Anterior cingulate cortex (tissue), 58 donors: ENCODE measurements at places on chromosomes 12 and 14.

GRCh38 chr12:48901278-48901677 is 24.0 kb downstream of the FKBP11 start:
- DNase-seq, result no peak

GRCh38 chr14:88986146-88986841 is 161.8 kb downstream of the TTC8 start:
- DNase-seq, result no peak

GRCh38 chr12:77998236-77998786 is 167.6 kb downstream of the NAV3 start:
- no peak for DNase-seq

- no peak for DNase-seq
Measured at GRCh38 chr12:6096527-6096926, 27.9 kb downstream of the VWF start.

DNA sequence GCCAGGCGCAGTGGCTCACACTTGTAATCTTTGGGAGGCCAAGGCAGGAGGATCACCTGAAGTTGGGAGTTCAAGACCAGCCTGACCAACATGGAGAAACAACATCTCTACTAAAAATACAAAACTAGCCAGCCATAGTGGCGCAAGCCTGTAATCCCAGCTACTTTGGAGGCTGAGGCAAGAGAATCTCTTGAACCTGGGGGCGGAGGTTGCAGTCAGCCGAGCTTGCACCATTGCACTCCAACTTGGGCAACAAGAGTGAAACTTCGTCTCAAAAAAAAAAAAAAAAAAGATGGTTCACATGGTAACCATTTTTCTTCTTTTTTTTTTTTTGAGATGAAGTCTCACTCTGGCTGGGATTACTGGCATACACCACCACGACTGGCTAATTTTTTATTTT is 35.3 kb downstream of the SLC2A14 start:
- no peak for DNase-seq

DNA sequence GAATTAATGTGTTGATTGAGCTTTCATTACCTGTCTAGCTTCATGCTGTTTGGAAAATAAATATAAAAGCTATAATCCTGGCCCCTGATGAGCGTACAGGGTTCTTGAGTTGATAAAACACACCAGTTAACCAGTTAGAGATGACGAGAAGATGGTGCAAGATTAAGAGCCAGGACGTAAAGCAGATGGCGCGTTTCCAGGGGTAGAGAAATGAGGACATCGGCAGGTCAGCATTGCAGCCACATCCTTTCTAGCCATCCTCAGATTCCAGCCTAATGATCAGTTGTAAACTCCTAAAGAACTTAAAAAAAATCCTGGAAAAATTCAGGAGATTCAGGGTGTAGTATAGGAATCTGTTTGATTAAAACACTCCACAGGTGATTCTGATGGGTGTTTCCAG is 203.7 kb downstream of the CACNA1C start:
- no peak for DNase-seq

- no peak for DNase-seq
Measured at GRCh38 chr14:37579274-37579673, 15.8 kb downstream of the FOXA1 start.

- peak; percentile 31 for DNase-seq
Measured at GRCh38 chr14:78448164-78449094, 278.3 kb downstream of the NRXN3 start.

GRCh38 chr12:130053651-130054069 is 108.6 kb upstream of the FZD10 start:
- no peak for DNase-seq
